ENCODE measurements at places on chromosomes 6 and 20.

DNA sequence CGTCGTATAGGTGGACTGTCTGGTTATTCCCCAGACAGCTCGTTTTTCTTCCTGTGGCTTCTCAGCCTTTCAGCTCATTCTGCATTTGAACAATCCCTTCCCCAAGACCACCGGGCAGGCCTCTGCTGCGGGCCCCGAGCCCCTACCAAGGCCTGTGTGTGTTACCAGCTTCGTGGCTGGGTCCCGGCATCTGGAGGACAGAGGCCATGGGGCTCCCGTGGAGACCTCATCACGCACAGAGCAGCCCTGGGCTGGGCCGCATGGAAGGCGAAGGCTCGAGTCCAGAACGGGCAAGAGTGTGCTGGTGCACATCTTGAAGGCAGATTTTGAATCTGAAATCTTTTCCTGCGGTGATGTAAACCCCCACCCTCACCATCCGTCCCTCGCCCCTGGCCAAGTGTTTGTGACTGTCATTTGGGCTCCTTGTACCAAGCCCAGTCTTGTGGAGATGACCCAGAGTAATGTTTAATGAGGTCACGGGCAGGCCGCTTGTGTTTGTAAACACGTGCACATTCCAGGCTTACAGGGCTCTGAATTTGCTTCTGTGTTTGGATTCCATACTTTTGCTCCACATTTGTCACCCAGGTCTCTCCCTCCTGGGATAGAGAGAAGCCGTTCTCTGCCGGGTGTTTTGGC is 119.6 kb downstream of the CDH4 start:
- DNase-seq: no peak

DNA sequence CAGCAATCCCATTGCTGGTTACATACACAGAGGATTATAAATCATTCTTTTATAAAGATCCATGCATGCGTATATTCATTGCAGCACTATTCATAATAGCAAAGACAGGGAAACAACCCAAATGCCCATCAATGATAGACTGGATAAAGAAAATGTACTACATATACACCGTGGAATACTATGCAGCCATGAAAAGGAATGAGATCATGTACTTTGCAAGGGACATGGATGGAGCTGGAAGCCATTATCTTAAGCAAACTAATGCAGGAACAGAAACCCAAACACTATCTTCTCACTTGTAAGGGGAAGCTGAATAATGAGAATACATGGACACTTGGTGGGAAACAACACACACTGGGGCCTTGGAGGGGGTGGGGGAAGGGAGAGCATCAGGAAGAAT is 529.7 kb downstream of the TBC1D32 start:
- no peak for DNase-seq

DNA sequence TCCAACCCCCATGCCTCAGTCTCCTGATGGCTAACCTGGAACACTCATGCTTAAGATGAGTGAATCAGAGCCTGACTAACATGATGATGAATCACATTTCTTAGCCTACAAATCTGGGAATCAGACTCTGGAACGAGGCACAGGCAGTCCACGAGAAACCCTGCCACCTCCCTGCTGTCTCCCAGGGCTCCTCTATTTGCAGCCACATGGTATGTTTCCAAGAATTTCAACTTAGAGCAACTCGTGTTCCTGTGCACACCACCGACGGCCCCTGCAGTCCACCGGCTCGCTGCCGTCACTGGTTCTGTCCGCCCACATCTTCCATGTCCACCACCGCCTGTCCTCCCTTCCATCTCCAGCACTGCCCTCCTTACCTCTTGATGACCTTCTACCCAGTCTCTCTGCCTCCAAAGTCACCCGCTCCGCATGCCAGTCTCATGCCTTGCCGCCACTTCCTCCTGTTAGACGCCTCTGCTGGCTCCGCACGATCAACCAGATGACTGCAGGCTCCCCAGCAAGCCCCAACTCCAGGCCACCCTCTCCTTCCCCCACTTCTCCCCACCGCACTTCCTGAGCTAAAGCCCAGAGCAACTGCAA is 87.6 kb downstream of the AGPAT4 start:
- peak; percentile 38 for DNase-seq

DNA sequence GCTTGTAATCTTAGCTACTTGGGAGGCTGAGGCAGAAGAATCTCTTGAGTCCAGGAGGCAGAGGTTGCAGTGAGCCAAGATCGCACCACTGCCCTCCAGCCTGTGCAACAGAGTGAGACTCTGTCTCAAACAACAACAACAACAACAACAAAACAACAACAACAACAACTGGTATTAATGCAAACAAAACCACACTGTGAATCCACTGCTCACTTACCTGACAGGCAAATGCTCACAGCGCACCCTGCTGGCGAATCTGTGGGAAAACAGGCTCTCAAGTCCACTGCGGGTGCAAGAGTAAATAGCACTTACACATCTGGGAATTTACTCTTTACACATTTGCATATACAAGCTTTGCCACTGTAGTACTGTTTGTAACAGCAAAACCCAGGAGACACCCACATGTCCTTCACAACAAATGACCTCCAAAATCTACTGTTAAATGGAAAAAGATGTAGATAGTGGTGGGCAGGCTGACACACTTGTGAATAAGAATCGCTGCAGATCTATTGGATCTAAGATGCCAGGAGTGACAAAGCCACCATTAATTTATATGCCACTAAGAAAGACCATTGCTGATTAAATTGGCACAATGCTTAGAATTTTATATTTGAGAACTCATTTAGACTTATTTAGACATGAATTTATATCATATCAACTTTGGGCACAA is 29.3 kb downstream of the NSFL1C start:
- DNase-seq: peak; percentile 60

GRCh38 chr6:157569543-157569942 is 188.6 kb downstream of the ZDHHC14 start:
- DNase-seq: no peak

DNA sequence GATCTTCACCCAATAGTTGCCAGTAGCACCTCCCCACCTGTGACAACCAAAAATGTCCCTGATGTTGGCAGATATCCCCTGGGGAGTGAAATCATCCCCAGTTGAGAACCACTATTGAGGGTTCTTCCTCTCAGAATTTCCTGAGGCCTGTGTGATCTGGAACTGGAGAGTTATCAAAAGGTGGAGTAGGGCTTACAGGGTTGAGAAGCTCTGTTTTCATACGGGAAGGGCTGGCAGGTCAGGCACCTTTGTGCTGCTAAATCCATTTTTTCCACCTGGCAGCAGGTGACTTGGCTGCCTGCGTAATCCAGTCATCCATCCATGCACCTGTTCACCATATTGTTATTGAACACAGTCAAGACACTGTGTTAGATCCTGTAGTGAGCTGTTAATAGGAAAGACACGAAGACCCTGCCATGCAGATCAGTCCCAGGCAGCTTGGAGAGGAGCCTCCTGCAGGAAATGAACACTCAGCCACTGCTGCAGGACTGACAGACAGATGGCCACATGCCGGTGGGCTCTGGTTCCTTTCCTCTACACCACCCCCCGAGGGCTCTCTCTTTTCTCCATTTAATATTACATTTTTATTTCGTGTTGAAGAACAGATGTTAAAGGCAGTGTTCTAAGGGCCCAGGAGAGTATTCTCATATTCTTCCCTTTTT is 5.4 kb downstream of the DUSP22 start:
- no peak for DNase-seq

- no peak for DNase-seq
Measured at GRCh38 chr20:3218307-3218988, 9.2 kb downstream of the ITPA start.

DNA sequence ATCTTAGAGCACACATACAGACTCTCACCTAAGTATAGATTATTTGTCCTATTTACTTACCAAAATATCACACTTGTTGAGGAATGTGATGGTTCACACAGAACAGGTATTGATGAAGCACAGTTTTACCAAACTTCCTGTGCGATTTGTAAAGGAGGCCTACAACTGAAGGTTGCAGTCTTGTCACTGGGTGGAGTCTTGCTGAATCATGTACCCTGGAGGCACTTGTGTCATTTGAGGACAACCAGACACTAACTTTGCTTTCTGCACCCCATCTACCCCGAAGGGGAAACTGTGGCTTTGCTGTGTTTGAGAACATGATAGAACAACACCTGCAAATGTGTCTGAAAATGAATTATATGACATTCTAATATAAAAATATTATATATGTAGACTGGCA is 32.4 kb upstream of the HINT3 start:
- no peak for DNase-seq

GRCh38 chr20:24098886-24099285 is 110.3 kb upstream of the GGTLC1 start:
- no peak for DNase-seq

DNA sequence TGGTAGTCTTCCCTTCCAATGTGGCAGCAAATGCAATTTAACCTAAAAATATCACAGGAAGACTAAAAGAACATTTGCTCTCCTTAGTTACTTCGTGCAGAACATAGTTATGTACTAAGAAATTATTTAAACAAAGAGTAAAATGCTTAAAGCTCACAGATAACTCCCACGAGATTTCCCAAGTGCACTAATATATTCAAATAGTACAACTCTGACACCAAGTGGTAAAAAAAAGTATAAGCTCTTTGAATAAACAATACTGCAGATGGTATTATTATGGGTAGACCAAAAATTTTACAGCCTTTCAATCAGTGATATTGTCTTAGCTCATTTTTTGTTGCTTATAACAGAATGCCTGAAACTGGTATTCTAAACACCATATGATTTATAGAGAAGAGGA is 52.8 kb upstream of the FILIP1 start:
- DNase-seq: no peak

- no peak for DNase-seq
Measured at GRCh38 chr6:20400456-20401204, 1.0 kb upstream of the E2F3 start.

GRCh38 chr6:90109141-90109540 is 187.5 kb downstream of the BACH2 start:
- DNase-seq: no peak

- DNase-seq: no peak
Measured at GRCh38 chr6:149488815-149489214, 4.0 kb upstream of the ZC3H12D start.

GRCh38 chr6:143157131-143157530 is 96.4 kb downstream of the AIG1 start:
- peak; percentile 39 for DNase-seq

DNA sequence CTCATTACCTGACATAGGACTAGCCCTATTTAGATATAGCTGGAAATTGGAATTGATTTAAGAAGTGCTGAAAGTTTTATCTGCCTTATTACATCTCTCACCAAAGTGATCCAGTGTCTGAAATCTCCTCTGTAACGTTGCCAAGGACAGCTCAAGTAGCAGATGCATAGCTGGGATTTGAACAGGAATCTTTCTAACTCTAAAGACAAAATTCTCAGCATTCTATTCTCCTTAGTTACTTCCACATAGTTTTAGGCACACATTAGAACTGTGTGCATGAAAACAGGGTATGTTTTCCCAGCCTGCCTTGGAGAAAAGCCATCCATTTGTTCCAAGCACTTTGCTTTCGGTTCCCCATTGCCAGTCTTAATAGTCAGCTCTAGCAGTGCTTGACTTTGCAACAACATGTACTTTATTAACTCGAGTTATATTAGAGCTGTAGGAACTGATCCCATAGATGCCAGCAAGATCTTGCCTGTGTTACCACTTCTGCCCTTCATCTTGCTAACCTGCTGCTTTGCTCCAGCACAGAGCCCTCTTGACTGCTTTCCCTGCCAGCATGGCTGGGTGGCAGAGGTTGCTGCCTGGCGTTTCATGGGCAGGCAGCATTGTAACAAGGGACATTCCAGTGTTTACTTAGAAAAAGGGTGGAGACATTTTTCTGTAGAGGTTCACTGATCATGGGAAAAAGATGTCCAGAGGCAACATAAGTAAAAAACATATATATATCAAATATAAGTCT is 56.1 kb upstream of the STMND1 start:
- DNase-seq: no peak

- DNase-seq: peak; percentile 32
Measured at GRCh38 chr20:17995967-17996819, 27.4 kb downstream of the MGME1 start.

All from AG09319 (cell line).